ENCODE measurements at places on chromosomes 3 and 15.

DNA sequence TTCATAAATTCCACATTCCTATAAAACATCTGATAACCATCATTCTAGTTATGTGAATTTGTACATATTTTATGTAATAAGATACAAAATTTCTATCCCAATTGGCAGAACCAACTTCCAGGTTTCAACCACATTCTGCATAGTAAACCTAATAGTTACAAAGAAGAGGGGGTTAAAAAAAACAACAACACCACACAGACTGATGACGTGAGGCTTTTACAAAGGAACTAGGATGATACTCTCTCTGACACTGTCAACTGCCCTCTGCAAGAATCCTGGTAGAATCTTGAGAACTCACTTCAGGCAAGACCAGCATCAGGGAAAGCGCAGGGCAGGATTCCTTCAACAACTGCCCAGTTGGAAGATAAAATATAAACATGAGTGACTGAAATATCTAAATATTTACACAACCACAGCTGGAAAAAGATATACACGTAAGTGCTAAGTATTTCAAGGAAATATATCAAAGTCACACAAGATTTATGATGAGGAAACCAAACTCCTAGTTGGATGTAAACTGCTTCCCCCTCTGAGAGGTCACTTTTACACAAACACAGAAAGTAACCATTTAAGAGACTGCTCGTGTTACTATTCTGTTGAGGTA is 816.4 kb downstream of the ROBO1 start:
- DNase-seq = no peak

DNA sequence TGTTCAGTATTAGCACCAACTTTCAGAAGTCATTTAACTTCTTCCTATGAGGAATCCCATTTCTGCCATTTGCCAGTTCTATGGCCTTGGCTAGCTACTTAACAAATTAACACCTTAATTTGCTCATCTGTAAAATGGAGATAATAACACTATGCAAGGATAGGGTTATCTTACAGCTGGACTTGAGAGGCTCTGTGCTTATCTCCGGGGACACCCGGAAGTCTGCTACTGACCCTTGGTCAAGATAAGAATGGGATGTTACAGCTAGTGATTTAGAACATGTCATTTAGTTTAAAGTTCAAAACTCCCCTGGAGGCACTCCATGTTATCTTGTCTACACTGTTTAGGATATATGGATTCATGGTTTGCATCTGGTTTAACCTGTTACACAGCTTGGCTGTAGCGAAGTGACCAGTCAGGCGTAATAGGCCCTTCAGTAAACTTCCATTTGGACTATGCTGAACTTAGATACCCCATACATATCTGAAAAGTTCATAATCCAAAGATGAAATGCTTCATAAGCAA is 156.0 kb upstream of the CD96 start:
- no peak for DNase-seq

DNA sequence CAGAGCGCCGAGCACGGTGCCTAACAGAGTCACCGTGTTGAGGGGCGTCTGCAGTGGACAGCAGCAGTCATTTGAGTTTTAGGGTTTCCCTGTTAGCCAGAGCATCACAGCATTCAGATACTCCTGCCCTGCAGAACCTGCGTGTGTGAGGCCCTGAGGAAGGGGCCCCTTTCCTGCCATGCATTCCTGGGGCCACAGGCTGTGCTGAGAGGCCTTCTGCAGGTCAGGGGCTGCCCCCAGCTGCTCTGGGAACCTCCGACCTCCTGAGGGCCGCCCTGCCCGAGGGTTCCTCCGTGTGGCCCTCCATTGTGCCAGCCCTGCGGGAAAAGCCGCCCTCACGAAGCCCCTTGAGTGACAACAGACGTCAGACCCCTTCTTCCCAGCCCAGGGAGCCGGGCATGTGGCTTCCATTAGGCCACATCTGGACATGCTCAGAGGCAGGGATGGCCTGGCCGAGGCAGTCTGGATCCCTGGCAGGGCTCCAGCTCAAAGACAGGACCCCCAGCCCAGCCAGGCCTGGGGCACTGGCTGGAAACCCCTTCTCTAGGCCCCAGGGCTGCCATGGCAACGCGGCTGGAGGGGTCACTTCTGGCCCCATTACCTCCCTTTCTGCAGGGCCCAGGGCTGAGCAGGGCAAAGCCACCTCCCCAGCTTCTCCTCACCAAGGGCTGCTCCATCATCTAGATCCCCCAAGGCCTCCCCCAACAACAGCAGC is 25.3 kb downstream of the FBLN2 start:
- DNase-seq = no peak

DNA sequence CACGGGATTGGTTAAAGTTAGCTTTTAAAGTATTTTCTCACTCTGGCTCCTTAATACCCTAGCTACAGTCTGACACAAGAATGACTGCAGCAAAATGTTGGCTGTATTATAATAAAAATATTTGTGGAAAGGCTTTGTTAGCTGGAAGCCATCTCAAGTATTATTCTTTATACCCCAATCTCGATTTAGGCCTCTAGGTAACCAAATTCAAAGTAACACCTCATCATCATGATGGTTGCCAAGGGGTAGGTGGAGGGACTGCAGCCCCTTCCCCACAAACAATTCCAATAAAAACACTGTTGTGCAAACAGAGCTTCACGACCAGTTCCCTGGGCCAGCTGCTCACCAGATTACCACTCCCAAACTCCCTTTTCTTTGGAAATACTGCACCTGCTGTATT is 759 bp upstream of the GMPS start:
- DNase-seq = no peak

- no peak for DNase-seq
Observed at GRCh38 chr3:101944308-101944707, 95.0 kb downstream of the NFKBIZ start.

GRCh38 chr3:136142592-136142991 is 53.5 kb downstream of the MSL2 start:
- no peak for DNase-seq

DNA sequence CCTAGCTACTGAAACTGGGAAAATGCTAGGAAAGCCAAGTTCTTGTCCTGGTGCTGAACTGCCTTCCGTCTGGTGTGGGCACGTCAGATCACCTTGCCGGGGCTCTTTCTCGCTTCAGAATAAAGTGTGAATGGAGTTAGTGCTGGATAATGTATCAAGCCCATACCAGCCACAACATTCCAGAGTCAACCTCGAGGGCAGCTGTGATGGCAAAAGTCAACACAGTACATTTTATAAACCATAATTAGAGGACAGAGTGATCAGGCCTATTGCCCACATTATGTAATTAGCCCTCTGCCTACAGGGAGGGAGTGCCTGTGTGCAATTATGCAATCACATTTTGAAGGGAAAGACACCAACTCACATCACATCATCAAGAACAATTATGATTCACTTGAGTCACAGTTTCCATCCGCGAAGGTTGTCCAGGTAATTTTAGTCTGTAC is 165.2 kb downstream of the RORA start:
- DNase-seq = no peak

GRCh38 chr3:185595526-185595925 is 9.4 kb downstream of the SENP2 start:
- no peak for DNase-seq

DNA sequence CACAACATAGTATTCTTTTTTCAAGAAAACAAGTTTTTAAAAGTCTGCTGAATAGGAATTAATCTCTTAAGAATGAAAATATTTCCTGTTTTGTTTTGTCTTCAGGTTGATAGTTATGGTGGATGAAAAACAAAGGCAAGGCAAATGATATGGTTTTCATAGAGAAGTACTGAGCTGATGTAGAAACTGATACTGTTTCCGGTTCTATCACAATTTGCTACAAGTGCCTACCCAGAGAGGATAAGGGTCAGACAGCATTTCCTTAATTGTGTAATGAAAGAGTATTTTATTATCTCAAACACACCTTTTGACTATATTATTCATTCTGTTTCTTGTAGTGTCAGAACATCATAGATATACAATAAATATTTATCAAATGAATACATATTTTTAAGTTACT is 836.3 kb downstream of the SQOR start:
- DNase-seq = no peak

GRCh38 chr3:185549122-185549521 is 3.3 kb downstream of the LIPH start:
- DNase-seq = no peak

DNA sequence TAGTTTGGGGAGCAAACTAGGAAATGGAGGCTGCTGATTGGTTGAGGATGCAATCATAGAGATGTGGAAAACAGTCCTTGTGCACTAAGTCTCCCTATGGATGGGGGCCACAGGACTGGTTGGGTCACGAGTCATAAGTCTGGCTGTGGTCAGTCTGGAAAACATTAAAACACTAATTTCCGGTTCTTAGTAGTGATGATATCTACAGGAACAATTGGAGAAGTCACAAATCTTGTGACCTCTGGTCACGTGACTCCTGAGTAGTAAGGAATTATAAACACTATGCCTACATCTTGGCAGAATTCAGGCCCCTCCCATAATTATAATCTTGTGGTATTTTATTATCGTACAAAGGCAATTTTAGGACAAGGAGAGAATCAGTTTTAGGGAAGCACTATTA is 317.3 kb upstream of the ARPP21 start:
- DNase-seq = no peak

DNA sequence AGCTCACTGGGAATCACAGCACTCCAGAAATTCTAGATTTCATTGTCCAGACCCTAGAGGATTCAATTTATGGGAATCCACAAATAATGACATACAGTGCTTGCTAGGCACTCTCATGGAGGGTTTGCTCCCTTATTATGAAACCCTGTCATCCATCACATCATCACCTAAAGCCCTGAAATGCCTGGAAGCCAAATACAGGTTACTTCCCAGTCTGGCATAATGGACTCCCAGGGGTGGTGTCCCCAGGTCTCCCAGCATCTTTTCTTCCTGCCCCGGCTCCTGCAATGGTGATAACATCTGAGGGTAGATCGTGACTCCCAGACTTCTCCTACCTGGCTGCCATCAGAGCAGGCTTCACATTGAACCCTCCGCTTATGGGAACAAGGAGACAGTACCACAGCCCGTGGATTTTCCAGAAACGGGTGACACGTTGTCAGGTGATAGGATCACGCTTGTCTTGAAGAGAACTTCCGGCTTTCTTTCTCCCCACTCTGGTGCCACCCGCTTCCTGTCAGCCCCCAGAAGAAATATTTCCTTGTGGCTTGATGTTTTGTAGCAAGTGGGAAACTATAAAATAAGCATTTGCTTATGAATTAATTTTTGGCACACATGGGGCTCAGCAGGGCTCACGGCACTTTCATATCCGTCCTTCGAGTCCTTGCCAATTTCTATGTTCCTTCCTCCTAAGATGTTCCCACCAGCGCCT is 238.7 kb upstream of the BHLHE40 start:
- DNase-seq = no peak

GRCh38 chr3:172153335-172153861 is 114.0 kb downstream of the FNDC3B start:
- no peak for DNase-seq

DNA sequence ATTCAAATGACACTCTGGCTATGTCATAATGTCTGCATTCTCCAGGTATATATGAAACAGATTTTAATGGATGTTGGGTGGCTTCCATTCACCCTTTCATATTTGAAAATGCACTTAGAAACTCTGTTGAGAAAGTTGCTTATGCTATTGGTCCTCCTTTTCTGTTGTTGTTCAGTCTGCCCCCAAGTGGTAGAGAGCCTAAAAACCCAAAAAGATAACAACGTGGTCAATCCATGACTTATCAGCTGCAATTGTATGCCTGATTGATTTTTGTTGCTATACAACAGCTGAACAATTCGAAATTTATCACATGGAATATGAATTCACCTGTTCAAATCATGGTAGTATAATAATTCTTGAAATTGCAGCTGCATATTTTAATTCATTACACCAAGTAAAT is 279.8 kb downstream of the ROBO2 start:
- DNase-seq = no peak

- no peak for DNase-seq
Observed at GRCh38 chr3:126554560-126555525, 3.9 kb downstream of the C3orf22 start.

GRCh38 chr15:29838352-29839010 is 16.2 kb upstream of the TJP1 start:
- DNase-seq = no peak

All from NCI-H2227 treated with DMSO at 0.1 percent for 48 hours (cell line).